ENCODE measurements at places on chromosomes 3 and 15. TPM values are rescaled to one million over a fixed set of nuclear protein-coding genes. Genes with fewer than 3 reads are reported as not detected.

Gene CD200
- polyA plus RNA-seq = 1.0 TPM

DNA sequence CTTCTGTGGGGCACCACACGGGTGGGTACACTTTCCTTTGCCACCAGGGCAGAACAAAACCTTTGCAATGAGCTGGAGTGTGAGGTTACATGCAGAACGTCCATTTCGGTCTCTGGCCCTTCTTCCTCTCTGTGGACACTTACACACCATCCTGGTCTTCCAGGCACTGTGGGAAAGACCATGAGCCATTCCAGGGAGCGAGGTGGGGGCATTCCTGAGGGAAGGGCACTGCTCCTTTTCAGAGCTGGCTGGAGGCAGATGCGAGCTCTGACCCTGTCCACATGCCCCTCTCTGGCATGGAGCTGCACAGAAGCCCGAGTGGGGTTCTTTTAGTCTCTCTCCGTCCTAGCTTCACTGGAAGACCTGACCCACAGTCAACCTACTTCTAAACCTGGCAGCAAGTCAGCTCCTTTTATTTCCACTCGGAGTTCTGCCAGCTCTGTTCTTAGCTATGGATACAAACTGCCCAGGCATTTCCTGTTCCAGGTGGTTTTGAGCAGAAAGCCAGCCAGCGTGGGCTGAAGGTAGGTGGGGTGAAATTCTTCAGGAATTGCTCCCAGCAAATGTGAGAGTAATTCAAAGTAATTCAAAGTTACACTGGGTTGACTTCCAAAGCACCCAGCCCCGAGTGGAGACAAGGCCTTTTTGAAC, 281.4 kb downstream of the ADAMTS17 start:
- no peak for DNase-seq

Gene NGRN
- 48.2 TPM for polyA plus RNA-seq

Gene FNDC3B
- 10.4 TPM for polyA plus RNA-seq

Gene STAC
- polyA plus RNA-seq = 25.0 TPM

DNA sequence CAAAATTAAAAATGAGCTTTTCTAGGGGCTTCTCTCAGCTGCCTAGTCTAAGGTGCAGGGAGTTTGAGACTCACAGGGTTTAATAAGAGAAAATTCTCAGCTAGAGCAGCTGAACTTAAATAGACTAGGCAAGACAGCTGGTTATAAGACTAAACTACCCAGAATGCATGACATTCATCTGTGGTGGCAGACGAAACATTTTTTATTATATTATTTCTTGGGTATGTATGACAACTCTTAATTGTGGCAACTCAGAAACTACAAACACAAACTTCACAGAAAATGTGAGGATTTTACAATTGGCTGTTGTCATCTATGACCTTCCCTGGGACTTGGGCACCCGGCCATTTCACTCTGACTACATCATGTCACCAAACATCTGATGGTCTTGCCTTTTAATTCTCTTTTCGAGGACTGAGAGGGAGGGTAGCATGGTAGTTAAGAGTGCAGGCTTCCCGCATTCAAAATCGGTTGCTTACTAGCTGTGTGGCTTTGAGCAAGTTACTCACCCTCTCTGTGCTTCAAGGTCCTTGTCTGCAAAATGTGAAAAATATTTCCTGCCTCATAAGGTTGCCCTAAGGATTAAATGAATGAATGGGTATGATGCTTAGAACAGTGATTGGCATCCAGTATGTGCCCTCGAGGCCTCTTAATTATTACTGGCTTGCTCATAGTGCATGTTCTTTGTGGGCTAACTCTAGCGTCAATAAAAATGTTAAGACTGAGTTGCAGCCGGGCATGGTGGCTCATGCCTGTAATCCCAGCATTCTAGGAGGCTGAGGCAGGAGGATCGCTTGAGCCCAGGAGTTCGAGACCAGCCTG, 984 bp downstream of the CCR5 start:
- no peak for DNase-seq

Gene TMIE
- 0.03 TPM for polyA plus RNA-seq

Gene GOLGA8T
- polyA plus RNA-seq = 0.06 TPM

Gene CFAP100
- polyA plus RNA-seq = not detected

- no peak for DNase-seq
Measured at GRCh38 chr15:76647612-76648011, 257.5 kb downstream of the SCAPER start.

Gene MEX3B
- polyA plus RNA-seq = 6.2 TPM

DNA sequence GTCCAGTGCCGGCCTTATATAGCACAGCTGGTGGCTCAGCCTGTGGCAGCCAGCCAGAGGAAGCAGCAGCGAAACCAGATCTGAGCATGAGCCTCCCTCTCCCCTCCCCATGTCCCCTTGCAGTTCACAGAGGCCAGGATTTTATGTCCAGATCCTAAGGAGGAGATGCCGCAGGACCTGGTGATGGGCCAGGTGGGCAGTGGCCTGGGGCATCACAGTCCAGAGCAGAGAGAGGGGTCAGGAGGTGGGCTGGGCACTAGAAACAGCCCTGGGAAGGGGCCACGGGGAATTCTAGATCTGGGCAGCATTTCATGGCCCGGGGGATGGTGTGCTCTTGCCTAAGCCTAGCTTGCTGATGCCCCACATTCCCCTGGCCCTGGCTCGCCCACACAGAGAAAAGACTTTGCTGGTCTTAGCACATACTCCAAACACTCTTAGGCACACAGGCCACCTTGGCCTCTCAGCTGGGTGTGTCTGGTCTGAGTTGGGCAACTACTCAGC, 259 bp upstream of the CILP start:
- peak; percentile 78 for DNase-seq

- no peak for DNase-seq
Measured at GRCh38 chr15:46654993-46655392, 1020.2 kb downstream of the SQOR start.

DNA sequence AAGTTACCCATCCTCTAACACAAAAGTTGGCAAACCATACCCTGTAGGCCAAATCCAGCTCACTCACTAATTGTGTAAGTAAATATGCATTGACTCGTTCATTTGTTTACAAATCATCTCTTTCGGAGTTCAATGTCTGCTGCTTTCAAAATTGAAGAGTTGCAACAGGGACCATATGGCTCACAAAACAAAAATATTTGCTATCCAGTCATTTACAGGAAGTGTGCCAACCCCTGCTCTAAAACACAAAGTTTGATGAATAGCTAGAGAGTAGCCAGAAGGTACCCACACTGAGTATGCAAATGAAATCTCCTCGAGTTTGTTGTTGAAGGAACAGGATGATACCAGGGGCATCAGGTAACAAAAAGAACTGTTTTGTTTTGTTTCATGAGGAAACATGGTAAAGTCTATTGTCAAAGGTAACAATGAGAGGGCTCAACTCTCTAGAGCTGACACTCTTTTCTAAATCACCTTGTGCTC, 236.2 kb upstream of the THBS1 start:
- DNase-seq = no peak

GRCh38 chr15:99348412-99348811, 97.1 kb downstream of the LRRC28 start:
- no peak for DNase-seq

- DNase-seq = peak; percentile 15
Measured at GRCh38 chr3:114848643-114849350, 298.3 kb downstream of the ZBTB20 start.

DNA sequence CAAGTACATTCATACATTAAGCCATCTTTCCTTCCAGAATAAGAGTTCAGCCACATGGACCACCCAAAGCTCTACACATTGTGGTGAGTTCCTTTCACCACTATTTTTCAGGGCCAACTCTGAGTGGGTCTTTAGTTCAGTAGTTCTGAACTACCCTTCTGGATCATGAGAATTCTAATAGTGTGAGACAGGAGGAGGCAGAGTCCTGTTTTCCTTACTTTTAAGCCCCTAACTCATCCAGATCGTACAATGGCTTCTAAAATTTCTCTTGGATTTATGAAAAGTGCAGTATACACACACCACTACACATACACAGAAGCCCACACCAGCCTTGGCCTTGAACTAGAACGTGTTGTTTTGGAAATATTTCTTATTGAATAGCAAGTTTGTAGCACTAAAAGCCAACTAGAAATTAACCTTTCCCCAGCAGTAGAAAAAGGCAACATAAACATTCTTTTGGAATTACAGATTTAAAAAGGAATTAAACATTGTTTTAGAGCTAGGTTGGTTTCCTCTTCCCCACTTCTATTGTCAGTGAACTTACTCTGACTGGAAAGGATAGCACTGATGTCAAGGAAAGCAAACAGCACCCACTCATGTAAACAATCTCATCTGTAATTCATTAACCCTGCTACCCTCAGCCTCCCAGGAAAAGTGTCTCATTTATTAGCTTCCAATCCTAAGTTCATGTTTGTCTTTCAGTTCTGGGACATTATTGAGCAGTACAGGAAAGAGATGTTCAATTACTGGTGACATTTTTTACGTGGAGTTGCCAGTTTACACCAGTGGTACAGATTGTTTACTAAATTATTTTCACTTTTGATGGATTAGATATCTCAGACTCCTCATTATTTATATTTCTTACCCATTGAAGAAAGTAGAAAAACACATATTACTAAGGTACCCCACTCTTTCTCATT, 95.7 kb upstream of the AGTR1 start:
- DNase-seq = no peak

DNA sequence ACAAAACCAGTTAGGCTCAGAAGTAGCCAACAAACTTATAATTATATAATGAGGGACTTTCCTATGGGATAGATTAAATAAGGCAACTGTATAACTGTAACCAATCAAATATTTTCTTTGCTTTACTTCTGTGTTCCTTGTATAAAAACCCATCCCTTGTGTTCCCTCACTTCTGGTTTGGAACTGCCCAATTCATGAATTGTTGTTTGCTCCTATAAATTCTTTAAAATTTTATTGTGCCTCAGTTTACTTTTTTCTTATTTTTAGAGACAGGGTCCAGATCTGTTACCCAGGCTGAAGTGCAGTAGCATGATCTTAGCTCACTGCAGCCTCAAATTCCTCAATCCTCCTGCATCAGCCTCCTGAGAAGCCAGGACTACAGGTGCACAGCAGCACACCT, 155.7 kb downstream of the SMAD6 start:
- DNase-seq = no peak

Gene PRSS50
- polyA plus RNA-seq = not detected

GRCh38 chr15:77738441-77739302, 106.0 kb upstream of the LINGO1 start:
- DNase-seq = no peak

- DNase-seq = no peak
Measured at GRCh38 chr15:60021589-60022378, 17.7 kb downstream of the FOXB1 start.

Gene ARIH1
- 36.4 TPM for polyA plus RNA-seq

DNA sequence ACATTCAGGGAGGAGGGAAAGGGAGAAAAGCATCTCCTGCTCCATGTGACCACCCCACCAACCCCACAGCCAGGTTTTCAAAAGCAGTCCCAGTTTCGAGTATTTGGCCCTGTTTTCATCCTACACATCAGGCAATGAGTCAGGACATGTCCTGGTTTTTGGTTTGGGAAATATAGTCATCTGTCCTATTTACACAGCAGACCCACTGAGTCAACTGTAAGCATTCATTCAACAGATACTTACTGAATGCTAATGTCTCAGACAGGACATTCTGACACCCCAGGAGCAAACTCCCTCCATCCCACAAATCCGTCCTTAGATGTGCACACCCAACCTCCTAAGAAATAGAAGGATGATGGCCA, 32.9 kb downstream of the IGDCC3 start:
- DNase-seq = peak; percentile 20

Gene MAP1A
- polyA plus RNA-seq = 5.3 TPM

Gene CLEC3B
- polyA plus RNA-seq = 0.46 TPM

Gene RAD51
- 6.6 TPM for polyA plus RNA-seq

Gene GOLGB1
- 15.4 TPM for polyA plus RNA-seq

- DNase-seq = no peak
Measured at GRCh38 chr3:168053115-168053514, 42.6 kb downstream of the GOLIM4 start.

Gene STAB1
- polyA plus RNA-seq = 0.03 TPM

Gene C3orf62
- 5.8 TPM for polyA plus RNA-seq

- no peak for DNase-seq
Measured at GRCh38 chr3:110598847-110599490, 472.6 kb upstream of the NECTIN3 start.

Gene ESYT3
- polyA plus RNA-seq = 0.24 TPM

DNA sequence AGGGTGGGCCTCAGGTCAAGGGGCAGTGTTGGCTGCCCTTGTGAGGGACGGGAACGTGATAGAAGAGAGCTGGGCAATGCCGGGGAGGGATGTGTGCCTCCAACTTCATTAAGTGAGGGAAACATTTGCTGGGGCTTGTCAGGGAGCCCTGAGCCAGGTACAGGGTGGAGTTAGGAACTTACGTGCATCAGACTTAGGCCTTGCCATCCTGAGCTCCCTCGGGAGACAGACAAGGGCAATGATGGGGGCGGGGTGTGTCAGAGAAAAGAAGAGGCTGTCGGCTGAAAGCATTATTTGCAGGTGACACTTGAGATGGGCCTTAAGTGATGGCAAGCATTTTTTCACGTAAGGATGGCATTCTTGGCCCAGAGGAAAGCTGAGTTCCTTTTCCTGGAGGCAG, 1.6 kb downstream of the FAM131A start:
- DNase-seq = no peak

DNA sequence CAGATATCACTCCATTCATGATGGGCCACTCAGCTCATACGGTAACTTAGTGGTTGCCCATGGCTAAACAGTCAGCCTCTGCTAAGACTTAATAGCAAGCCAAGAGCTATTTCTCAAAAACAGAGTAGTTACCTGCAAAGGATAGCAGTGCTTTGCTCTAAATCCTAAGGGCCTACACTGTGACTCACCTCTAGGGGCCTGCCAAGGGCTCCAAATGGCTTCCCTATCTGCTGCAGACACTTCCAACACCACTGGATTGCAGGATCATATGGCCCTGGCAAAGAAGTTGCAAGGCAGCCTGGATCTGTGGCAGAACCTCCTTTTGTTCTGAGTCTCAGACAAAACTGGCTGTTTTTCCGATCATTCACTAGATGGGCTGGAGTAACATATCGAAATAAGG, 17.8 kb downstream of the CGGBP1 start:
- DNase-seq = no peak

DNA sequence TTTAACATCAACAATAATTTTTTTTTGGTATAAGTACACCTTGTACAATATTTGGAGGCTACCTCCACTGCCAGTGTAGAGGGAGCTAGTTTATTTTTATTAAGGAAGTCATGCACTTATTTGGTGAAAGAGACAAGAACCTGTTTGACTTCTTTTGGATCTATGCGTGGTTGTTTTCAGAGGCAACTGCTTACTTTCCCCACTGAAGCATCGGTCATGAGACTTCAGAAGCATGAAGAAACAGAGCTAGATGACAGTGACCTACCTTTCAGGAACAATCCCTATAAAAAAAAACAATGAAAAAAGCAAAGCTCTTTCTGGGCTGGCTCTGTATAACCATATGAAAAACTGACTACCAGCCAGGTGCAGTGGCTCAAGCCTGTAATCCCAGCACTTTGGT, 20.0 kb upstream of the ZNF148 start:
- DNase-seq = no peak

All from SK-N-SH (cell line).